Right cardiac atrium (tissue), 5 donors: ENCODE measurements at places on chromosomes 6 and 20. TPM values are rescaled to one million over a fixed set of nuclear protein-coding genes. Genes with fewer than 3 reads are reported as not detected.
A peak's percentile ranks its signal among the peaks of the same experiment; 100 is the strongest.

The ZNF76 gene
- 28.6 TPM for total RNA-seq

DNA sequence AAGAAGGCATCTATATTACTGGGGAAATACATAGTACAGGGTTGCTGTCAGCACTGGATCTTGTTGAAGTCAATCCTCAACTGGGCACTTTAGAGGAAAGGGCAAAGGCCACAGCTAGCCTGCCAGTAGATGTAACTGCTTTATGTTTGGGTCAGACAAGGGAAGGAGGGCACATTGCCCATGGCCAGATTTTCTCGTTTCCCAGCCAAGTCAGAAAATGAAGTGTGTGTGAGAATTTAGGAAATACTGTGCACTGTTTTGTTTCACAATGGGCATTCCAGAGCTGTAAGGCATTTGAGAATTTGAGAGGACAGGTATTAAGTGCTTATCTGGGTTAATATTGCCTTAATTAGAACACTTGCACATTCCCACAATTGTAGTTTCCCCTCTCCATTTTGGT, 183.9 kb upstream of the MCHR2 start:
- no peak for DNase-seq

- no peak for DNase-seq
Observed at GRCh38 chr6:166440106-166440505, 57.4 kb upstream of the MPC1 start.

DNA sequence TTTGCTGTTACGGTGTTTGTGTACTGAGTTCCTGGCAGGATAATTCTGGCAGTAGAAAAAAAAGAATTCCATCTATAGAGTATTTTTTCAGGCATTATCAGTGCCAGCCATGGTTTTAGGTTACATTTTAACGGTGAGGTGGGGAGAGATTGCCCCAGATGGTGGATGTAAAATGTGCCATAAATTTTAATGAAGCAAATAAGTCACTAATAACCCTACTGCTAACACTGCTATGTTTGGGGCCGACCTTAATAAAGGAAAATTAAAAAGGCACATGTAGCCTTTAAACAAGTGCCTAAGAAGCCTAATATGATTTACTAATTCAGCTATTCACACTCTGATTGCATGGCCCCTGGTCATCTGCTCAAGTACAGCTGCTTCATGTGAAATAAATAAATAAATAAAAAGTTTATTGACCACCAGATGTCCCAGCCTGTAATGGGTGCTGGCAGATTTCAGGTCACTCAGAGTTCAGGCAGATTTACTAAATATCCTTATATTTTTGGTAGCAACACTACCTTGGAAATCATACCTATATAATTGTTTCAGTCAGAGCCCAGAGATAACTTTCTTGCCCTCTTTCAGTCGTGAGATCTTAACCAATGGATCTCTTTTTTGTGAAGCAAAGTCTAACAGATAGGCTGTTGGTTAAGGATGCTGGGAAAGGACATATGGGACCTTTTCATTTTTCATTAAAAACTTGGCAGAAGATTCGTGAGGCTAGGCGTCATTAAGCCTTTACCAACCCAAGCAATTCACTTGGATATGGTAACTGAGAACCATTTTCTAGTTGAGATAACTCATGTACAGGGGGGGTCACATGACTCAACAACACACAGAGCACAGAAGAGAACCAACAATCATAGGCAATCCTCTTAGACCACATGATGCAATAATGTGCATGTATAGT, 495.0 kb upstream of the NRSN1 start:
- DNase-seq, result no peak

DNA sequence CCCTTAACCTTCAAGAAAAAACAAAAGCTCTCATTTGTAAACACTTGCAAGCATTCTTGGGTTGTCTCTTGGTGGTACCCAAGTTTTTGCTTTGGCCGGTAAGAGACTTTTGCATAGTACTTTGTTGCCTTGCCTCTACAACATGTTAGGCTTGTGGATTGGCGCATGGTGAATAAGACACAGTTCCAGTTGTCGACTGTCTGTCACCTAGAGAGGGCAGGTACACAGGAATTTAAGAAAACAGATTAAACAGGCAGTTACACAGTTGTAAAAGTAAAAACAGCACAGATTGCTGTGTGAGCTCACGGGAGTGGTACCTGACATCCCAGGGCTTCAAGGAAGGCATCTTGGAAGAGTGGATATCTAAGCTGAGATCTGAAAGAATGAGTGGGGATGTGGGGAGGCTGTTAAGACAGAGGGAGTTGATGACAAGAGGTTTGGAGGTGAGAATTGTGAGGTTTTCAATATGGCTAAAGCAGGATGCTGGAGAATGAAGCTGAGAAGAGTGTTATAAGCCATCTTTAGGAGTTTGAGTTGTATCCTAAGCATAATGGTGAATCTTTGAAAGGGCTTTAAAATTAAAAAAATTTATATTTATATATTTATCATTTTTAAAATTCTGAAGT, 19.2 kb downstream of the UTRN start:
- DNase-seq, result no peak

DNA sequence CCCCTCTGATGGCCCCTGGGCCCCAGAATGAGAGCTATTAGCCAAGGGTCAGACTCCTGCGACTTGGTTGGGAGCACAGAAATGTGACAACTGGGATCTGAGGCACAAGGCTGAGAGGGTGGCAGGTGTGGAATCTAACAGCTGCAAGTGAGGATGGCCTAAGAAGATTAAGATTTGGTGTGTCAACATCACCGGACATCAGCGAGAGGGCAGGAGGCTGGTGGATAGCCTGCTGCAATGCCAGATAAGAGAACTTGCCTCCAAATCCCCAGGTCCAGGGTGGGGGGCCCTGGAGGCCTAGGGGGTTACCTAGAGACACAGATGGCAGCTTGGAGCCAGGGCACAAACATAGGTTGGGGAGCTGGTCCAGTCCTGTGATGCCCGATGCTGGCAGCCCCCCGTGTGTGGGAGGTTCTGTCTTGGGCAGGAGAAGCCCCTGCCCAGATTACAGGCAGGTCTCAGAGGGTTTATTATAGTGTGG, 155.8 kb downstream of the GRM4 start:
- no peak for DNase-seq

DNA sequence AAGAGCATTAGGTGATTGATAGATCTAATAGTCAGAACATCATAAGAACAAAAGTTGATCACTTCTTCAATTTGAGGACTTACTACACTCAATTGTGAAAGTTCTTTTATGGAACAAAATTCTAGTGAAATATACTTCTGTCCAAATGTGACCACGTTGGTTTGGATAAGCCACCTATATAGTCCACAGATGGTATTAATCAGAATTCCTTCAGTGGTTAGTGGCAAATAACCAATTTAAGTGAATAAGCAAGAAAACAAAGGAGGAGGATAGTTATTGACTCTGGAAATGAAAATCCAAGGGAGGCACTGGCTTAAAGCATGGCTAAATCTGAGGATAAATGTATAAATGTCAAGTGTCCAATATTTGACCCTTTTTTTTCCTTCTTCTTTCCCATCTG, 268.5 kb upstream of the MARCKS start:
- DNase-seq, result no peak

DNA sequence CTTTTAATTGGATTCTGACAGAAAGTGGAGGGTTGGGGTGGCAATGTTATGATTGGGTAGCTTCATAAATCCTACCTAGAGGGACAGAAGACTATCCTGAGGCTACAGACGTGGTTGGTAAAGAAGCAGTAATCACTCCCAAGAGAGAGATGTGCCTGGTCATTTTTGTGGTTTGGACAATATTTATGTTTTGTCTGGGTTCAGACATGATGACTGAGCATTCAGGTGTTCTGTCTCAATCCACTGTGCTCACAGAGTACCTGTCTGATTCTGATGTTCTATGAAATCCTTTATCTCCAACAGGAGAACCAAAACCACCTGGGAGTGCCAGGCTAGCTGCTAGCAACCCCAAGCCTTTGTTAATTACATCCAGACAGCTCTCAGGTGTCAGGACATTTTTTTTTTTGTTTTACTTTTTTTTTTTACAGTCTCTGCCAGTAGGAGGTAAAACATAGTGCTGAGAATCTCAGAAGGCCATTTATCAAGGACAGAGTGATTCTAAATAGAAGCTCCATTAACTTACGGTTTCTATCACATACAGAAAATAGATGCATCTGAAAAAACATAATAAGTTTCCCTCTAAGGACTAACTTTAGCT, 1.6 kb upstream of the HLA-DQA1 start:
- no peak for DNase-seq

DNA sequence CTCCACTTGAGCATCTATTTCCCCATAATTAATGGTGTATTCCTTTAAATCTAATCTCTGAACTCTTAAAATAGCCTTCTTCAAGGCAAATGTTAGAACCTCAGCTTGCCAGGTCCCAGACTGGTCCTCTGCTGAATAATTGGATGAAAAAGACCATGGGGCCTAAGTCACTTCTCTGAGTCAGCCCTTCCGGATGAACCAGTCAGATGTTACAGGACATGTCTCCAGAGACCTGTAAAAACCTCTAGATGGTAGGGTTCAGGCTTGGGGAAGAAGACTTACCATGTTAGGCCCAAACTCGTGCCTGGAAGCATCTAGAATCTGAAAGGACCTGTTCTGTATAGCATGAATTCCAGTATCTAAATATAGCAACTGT, 97.3 kb downstream of the CDKAL1 start:
- DNase-seq, result no peak

DNA sequence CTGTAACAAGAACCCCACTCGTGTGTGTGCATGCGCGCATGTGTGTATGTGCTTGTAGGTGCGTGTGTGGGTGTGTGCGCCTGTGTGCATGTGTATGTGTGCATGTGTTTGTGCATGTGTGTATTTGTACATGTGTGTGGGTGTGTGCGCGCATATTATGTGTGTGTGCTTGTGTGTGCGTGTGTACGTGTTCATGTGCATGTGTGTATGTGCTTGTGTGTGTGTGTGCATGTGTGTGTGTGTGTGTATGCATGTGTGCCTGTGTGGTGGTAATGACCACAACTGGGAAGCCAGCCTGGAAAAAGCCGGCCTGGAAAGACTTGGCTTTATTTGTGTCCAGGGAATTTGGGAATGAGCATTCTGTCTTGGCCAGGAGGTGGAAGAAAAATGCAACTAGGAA, 157.5 kb downstream of the PAX1 start:
- DNase-seq, result no peak

DNA sequence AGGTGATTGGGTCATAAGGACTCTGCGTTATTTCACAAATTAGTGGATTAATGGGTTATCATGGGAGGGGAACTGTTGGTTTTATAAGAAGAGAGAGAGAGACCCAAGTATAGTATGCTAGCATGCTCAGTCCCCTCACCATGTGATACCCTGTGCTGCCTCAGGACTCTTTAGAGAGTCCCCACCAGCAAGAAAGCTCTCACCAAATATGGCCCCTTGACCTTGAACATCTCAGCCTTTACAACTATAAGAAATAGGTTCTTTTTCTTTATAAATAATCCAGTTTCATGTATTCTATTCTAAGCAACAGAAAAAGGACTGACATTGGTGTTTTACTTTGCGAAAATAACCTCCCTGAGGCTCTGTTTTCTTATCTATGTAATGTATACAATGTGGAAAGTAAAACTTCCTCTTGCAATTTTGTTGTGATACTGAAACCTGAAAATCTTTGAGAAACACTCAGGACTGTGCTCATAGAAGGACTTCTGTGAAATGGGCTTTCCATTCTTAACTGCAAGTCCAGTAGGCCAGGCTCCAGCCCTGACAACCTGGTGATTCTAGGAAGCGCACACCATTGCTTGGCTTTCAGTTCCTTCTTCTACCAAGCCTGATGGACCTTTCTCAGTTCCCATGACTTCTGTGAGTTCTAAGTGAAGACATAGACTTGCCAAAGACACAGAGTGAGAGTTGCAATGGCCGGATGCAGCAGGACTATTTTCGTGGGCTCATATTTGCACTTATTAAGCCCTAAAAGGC, 21.9 kb downstream of the SIRPD start:
- peak; percentile 51 for DNase-seq

DNA sequence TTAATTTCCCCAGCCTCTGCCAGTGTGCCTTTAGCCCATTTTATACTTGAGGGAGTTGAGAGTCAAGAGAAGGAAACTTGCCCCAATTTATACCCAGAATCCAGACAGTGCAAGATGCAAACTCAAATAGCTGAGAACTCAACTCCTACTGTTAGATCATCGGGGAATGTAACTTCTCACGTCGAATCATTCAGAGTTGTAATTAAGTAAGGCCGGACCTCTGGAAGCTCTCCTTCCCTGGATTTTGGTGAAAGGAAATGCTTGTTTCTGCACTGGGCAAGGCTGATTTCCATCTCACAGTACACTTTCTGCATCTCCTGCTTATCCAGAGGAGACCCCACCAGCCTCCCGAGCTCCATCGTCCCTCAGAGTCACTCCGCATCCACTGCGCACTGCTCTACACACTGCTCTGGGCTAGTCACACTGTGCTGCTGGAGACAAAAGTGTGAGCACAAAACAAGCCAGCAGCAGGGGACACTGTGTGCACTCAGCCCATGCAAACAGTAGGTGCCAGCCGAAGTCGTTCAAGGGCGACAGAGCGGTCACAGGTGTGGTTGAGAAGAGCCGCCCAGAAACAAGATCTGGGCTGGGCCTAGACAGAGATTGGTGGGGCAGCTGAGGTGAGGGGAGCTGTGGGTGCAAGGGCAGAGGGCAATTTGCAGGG, 150.4 kb upstream of the QKI start:
- no peak for DNase-seq

DNA sequence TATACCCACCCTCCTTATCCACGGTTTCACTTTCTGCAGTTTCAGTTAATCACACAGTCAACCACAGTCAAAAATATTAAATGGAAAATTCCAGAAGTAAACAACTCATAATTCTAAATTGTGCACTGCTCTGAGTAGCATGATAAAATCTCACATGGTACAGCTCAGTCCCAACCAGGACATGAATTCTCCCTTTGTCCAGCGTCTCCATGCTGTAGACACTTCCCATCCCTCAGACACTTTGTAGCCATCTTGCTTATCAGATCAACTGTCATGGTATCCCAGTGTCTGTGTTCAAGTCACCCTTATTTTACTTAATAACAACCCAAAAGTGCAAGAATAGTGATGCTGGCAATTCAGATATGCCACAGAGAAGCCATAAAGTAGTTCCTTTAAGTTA, 94.7 kb downstream of the PDE10A start:
- no peak for DNase-seq

DNA sequence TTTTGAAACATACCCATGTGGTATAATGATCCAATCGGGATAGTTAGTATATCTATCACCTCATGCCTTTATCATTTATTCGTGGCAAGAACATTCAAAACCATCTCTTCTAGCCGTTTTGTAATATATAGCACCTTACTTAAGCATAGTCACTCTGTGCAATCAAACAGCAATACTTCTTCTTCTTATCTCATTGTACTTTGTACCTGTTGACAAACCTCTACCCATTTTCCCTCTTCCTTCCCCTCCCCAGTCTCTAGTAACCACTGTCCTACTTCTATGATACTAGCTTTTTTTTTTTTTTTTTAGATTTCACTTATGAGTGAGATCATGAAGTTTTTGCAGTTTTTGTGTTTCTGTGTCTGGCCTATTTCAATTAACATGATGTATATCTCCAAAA, 296.7 kb downstream of the EYS start:
- DNase-seq, result no peak
